ENCODE measurements at places on chromosomes 1 and 21.

- no peak for DNase-seq
Observed at GRCh38 chr1:207304710-207305488, 16.6 kb upstream of the CD55 start.

DNA sequence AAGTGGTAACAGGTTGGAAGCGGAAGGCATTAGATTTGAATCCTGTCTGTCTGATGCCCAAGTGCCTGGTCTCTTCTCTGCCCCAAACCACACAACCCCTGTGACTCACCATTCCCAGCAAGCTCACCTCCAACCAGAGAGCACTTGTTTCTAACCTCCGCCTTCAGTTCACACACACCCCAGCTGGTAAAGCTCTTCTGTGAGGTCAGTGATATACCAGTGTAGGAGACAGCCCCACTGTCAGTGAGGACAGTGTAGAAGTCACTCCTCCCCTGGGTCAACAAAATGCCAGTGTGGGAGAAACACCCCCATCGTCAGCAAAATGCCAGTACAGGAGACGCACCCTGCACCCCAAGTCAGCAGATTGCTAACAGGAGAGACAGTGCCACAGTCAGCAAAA, 2.6 kb downstream of the RIMS3 start:
- DNase-seq = peak; percentile 56

GRCh38 chr1:181396171-181396670, 87.1 kb upstream of the CACNA1E start:
- peak; percentile 64 for DNase-seq

- DNase-seq = no peak
Observed at GRCh38 chr1:210236840-210237409, 4.3 kb downstream of the SERTAD4 start.

All from activated T-cell treated with anti-CD3 and anti-CD28 coated beads, Interleukin-2, amount 50 U/mL, for 72 hours (primary cell).